Esophagus squamous epithelium (tissue), 5 donors: ENCODE measurements at places on chromosomes 3 and 15.

DNA sequence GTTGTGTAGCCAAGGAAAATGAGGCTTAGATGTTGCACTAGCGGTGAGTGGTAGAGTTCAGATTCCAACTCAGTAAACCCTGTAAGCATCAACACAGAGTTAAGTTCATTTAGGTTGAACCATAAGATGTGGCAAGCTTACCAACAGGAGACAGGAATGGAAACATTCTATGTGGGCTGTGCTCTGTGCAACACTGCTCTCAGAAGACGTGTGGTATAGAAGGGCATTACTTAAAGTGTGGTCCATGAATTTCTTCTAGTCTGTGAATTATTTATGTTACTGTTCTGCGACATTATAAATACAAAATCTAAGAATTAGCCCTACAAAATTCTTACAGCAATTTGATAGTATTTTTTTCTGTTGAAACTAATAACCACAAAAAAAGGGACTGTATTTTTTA lies 213.3 kb downstream of the GRM7 start:
- no peak overlapping the region for H3K27ac ChIP-seq
- no peaks in the 10 kb centered on the region for H3K36me3 ChIP-seq
- no peak overlapping the region for H3K4me3 ChIP-seq
- no peaks in the 10 kb centered on the region for H3K4me1 ChIP-seq
- no peak for DNase-seq

- no peak overlapping the region for H3K27ac ChIP-seq
- no peaks in the 10 kb centered on the region for H3K27me3 ChIP-seq
- H3K4me3 ChIP-seq, result no peak overlapping the region
These were observed 33.7 kb upstream of the MAGEF1 start for GRCh38 chr3:184745526-184745925.

DNA sequence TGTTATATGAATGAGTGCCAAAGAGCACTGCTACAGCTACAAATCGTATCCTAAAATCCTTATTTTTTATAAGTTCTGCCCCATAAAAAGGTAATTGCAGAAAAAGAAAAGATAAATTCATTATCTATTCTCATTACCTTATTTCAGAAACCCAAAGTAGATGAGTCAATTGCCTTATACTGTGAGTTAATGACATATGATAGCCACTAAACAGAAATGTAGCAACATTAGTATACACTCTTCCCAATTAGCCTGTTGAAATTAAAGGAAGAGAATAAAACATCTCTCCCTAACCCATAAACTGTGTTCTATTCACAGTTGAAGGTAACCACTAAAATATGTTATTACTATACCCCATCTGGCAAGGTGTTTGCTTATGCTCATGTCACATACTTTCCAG lies 11.0 kb downstream of the TBL1XR1 start:
- no peaks in the 10 kb centered on the region for H3K27me3 ChIP-seq
- DNase-seq, result no peak
- peaks cover 25% of the 10 kb centered on the region for H3K4me1 ChIP-seq

- no peak overlapping the region for H3K27ac ChIP-seq
- no peak overlapping the region for H3K4me3 ChIP-seq
- no peaks in the 10 kb centered on the region for H3K4me1 ChIP-seq
- no peaks in the 10 kb centered on the region for H3K36me3 ChIP-seq
- no peak for DNase-seq
These were observed 66.0 kb downstream of the ATP13A4 start for GRCh38 chr3:193488741-193489140.

GRCh38 chr3:55661571-55661970 lies 174.5 kb upstream of the WNT5A start:
- DNase-seq, result no peak
- H3K27me3 ChIP-seq, result no peaks in the 10 kb centered on the region
- no peak overlapping the region for H3K27ac ChIP-seq

DNA sequence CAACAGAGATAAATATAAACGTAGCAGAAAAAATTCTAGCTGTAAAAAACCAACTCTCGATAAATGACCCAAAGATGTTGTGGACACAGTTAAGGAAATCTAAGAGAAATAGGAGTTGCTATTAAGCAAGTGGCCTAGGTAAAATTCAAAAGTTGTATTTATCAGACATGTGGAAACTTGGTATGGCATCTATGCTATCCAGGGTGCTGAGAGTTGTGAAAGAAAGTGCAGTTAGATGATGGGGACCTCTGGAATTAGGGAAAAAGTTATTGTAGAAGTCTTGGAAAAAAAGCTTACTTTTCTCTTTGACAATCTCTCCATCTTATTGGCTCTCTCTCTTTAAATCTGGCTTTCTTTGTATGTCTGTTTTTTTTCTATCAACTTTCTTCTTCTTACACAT lies 1090.9 kb downstream of the TBL1XR1 start:
- no peak overlapping the region for H3K27ac ChIP-seq
- no peaks in the 10 kb centered on the region for H3K36me3 ChIP-seq
- no peak overlapping the region for H3K4me3 ChIP-seq
- no peak for DNase-seq
- no peaks in the 10 kb centered on the region for H3K27me3 ChIP-seq

DNA sequence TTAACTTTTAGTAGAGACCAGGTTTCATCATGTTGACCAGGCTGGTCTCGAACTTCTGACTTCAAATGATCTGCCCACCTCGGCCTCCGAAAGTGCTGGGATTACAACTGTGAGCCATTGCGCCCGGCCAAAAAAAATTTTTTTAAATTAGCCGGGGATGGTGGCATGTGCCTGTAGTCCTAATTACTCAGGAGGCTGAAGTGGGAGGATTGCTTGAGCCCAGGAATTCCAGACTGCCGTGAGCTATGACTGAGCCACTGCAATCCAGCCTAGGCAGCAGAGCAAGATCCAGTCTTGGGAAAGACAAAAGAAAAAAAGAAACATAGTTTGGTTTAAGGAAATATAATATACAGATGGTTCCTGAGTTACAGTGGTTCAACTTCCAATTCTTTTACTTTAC lies 44.9 kb upstream of the EIF3J start:
- peaks cover 84% of the 10 kb centered on the region for H3K36me3 ChIP-seq
- H3K27ac ChIP-seq, result no peak overlapping the region
- H3K4me3 ChIP-seq, result no peak overlapping the region
- no peak for DNase-seq

- H3K27ac ChIP-seq, result no peak overlapping the region
- no peaks in the 10 kb centered on the region for H3K4me1 ChIP-seq
- no peak for DNase-seq
- H3K4me3 ChIP-seq, result no peak overlapping the region
- H3K27me3 ChIP-seq, result no peaks in the 10 kb centered on the region
- no peaks in the 10 kb centered on the region for H3K36me3 ChIP-seq
These were observed 24.0 kb upstream of the USP3 start for GRCh38 chr15:63480441-63480821.

- H3K36me3 ChIP-seq, result no peaks in the 10 kb centered on the region
- no peaks in the 10 kb centered on the region for H3K27me3 ChIP-seq
- no peak for DNase-seq
- no peak overlapping the region for H3K4me3 ChIP-seq
- no peak overlapping the region for H3K27ac ChIP-seq
- H3K4me1 ChIP-seq, result no peaks in the 10 kb centered on the region
These were observed 9.6 kb upstream of the SST start for GRCh38 chr3:187679638-187680396.

GRCh38 chr3:171454041-171454440 lies 6.2 kb downstream of the TNIK start:
- H3K27ac ChIP-seq, result no peak overlapping the region
- no peaks in the 10 kb centered on the region for H3K36me3 ChIP-seq
- no peak overlapping the region for H3K4me3 ChIP-seq
- DNase-seq, result no peak

DNA sequence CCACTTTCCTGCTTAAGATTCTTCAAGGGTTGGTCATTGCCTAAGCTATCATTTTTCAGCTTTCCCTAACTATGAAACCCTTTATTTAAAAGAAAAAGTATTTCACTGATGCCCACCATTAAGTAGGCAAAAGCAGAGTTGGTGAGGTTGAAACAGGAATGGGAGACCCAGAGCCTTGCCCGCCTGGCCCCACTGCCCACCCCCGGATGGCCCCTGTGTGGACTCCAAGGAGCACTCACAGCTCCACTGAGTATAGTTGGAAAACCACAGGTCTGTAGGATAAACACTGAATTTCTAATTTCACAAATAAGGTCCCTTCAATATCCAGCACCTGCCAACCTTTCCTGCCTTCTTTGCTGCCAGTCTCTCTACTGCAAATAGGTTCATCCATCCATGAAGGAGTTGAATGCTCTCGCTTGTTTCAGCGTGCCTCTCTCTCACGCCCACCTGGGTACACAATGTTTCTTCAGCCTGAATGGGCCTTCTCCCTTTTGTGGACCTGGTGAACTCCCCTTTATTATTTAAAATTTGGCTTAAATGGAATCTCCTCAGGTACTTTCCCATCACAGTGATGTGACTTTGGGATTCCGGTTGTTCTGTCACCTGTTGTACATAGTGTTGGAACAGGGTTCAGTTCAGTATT lies 8.7 kb upstream of the ACAP2 start:
- H3K27me3 ChIP-seq, result no peaks in the 10 kb centered on the region
- H3K4me1 ChIP-seq, result peaks cover 22% of the 10 kb centered on the region
- no peak for DNase-seq
- H3K4me3 ChIP-seq, result no peak overlapping the region
- H3K36me3 ChIP-seq, result no peaks in the 10 kb centered on the region
- peak overlapping the region; percentile 54 for H3K27ac ChIP-seq
